ENCODE measurements at places on chromosomes 7 and 10.

DNA sequence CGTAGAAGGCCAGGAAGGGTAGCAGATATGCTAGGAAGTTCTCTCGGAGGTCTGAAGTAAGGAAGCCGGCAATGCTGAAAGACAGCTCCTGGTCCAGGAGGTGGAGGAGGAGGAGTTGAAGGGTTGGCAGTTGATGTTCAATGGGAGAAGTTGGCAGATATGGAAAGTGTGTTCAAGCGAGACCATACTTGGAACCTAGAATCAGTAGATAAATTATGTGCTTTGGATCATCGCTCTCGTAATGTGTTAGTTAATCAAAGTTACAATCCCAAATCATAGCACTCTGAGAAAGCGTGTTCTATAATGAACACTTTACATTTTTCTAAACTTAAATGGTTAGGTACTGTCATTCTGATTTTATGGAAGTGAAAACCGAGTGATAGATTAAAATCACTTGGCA, 152.9 kb downstream of the CELF2 start:
- DNase-seq, result no peak

DNA sequence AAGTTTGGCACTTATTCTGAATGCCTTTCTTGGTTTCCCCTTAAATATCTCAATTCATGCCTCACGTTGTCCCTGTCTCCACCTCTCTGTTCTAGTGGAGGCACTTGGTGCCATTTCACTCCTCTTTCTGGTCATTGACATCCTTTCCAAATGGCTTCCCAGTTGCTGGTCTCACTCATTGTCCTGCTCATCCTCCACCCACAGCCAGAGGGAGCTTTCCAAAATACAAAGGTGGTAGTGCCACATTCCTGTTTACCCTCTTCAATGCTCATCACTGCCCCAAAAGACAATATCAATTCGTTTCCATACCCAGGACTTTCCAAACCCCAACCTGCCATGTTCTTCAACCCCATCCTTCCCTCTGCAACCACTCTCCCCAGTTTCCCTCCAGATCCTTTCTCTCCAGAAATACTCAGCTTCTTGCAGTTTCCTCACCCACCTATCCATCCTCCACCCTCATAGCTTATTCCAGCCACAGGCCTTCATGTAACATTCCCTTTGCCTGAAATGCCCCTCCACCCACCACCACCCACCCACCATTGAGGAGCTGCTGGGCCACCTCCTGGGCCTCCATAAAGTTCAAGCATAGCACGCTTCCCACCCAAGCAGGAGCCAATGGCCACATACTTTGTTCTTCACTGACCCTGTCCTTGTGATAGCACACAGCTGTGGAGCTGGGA, 63.1 kb upstream of the ADRB1 start:
- no peak for DNase-seq

DNA sequence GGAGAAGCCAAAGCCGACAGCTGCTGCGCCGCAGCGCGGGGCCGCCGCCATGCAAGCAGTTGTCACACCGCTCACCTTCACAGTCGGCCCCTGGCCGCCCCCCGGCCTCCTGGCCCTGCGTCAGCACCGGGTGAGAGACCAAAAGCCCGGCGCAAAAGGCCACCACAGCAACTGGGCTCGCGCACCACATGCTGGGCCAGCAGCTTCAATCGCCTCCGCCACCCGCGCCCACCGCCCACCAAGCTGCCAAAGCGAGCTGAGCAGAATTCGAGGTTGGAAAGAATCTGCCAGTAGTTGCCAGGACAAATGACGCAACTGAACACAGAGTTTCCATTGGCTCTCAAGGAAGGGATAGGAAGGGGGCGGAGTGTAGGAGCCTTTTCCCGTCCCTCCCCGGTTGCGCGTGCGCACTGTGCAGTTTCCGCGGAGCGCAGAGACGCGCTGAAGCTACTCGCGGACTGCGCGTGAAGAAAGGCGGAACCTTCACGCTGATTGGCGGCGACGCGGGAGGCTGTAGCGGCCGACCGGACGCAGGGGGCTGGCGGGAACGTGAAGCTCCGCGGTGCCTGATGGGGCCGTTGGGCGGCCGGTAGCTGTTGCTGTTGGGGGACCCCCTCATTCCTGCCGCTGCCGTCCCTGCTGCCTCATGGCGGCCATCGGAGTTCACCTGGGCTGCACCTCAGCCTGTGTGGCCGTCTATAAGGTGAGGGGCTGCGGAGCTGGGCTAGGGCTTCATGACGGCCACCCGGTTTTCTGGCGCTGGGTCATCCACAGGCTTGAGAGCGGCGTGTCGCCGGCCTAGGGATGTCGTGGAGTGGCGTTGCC, at the start of the genes CDNF, HSPA14 and MSANTD7:
Gene CDNF, minus strand, starts transcription at position 281 of the 825 bp plus-strand sequence. Its CDS starts 91 bp downstream, at position 190.
Gene HSPA14, plus strand, starts transcription at position 550 of the 825 bp plus-strand sequence. Its CDS starts 97 bp downstream, at position 647.
Gene MSANTD7, plus strand, starts transcription at position 550 of the 825 bp plus-strand sequence. CDS start 3,979 bp downstream, outside the sequence.
- peak; percentile 99 for DNase-seq

DNA sequence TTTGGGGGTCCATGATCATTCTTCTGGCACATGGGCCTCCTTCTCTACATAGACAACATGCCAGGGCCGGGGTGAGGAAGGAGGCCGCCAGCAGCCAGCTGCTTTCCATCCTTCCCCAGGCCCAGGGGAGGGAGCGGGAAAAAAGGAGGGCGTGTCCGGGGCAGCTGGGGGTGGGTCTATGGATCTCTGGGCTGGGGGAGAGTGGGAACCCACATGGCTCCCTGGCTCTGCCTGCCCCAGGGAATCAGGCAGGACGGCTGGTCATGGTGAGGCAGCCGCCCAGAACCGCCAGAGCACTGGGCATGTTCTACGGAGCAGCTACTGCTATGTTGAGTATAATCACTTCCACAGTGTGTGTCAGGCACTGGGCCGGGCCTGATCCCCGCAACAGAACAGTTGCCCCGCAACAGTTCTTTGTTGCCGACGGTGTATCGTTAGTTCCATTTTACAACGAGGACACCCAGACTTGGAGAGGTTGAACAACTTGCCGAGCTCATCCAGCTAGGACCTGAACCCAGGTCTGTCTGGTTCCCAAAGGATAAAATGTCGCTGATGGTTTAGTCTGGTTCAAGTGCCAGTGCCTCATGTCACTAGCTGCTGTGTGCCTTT, 6.4 kb upstream of the IRF5 start:
- no peak for DNase-seq

DNA sequence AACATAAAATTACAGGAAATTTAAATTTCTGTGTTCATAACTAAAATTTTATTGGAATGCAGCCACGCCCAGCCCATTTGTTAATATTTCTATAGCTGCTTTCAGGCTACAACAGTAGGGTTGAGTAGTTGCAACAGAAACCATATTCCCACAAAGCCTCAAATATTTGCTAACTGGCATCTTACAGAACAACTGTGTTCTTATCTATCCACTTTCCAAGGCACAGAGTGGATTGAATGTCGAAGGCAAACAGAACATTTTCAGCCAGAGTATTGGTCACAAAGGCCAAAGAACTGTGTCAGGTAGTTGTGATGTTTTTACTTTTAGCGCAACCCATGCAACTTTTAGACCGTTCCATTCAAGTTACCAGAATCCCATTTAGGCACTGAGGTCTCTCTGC, 51.1 kb upstream of the OPN4 start:
- DNase-seq, result no peak

- DNase-seq, result no peak
Observed at GRCh38 chr7:9890092-9890491, 1083.6 kb upstream of the PHF14 start.

DNA sequence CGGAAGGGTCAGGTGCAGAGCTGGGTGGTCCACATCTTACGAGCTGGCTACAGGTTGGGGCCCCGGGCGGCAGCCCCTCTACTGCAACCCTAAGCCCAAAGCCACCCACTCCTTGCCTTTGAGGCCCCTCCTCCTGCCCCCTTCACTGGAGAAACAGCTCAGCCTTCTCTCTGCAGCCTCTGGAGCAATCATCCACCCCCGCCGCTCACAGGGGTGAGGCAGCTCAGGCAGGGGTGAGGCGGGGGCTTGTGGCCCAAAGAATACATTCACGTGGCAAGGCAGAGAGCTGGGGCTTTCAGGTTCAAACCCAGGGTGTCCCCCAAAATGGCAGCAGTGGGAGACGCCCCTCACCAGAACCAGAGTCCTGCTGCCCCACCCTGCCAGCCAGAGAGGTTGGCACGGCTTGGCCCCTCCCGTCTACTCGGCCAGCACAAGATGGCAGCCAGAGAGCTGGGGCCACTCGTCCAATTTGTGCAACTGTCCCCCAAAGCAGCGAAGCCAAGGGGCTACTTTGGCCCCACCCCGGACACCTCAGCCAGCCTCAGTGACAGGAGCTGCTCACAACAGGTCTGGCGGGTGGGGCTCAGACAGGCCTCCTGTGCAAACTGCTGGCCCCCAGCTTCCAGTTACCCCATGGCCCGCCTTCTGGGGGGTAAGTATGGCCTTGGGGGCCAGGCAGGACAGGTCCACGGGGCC, 7.2 kb downstream of the GNB2 start:
- DNase-seq, result no peak

GRCh38 chr10:105644091-105644490, 1003.0 kb downstream of the SORCS3 start:
- DNase-seq, result no peak

GRCh38 chr10:61021926-61022325, 77.9 kb upstream of the RHOBTB1 start:
- DNase-seq, result no peak

DNA sequence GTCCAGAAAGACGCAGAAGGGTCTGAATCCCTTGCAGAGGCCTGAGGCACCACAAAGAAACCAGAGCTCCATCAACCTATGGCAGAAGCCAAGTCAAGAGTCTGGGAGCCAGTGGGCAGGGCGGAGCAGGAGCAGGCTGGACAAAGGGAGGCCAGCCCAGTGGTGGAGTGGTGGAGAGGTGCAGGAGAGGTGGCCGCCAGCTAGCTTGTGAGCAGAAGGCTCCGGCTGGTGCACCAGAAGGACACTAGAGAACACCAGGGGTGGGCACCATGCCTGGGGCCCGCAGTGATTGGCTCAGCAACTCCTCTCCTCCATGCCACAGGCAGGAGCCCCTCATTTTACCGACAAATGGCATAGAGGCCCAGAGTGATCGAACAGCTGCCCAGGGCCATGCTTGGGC, 186.6 kb downstream of the GRID1 start:
- DNase-seq, result no peak

DNA sequence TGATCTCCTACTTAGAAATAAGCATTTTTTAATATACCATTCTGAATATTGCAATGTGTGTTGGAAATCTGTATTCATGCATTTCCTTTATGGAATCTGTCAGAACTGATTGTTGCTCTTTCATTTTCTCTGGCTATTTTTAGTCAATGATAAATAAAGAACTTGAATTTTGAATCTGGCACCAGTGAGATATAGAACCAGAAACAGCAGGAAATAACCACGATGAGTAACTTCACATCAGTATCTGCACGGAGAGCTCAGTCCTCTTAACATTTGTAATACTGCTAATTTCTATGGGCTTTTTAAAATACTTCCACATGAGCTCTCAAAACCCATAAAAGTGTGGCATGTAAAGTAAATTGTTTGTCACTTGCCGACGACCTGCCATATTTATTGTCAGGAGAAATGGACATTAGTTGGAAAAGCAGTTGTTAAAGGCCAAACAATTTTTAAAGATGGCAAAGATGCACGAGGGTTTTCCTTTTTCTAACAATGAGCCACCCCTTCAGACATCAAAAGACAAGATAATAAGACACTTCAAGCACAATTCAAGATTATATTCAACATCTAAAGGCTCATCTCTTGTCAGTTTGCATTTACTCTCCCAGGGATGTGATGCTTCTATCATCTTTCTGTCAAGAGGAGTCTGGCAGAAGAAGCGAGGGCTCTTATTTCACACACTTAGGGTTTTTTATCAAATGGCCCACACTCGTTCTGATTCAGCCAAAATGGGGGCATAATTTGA, 118.3 kb downstream of the POU6F2 start:
- DNase-seq, result no peak

DNA sequence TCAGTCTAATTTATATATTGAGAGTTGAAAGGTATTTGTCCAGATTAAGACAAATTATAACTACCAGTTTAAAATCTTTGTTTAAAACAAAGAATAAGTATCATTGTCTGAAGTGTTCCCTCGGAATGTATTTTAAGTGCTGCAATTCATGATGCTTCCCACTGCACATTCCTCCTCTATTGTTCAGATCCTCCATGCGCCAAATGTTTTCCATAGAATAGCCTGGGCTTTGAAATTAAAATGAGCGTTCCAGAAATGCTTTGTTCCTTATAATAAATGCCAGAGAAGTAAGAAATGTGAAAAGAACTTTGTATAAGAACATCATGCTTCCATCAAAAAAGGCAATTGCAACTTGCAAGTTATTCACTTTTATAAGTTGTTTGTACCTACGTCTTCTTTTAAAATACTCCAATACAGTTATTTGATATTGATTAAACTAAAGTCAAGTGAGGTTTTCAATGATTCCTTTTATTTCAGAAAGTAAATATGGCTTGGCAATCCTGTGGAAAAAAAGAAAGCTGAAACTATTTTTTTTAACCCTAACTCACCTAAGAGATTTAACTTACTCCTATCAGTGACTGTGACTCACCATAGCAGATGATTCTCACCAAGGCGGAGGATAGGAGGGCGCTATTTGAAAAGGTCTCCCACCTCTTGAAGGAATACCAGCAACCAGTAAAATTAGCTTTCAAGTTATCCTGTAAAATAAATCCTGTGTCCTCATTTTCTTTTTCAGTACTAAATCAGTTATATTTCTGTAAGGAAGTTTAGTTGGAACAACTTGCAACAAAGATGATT, 85.8 kb downstream of the CTNNA3 start:
- no peak for DNase-seq

GRCh38 chr10:133357285-133358161, at the start of gene FUOM:
FUOM (minus strand) TSS chr10:133358019; CDS start chr10:133358007, 12 bp downstream.
- DNase-seq, result peak; percentile 80

All from stimulated activated CD8-positive, alpha-beta memory T cell treated with anti-CD3 and anti-CD28 coated beads, Interleukin-4, amount 100 ng/mL, for 48 hours (primary cell).